ENCODE measurements at places on chromosomes 1 and 21.
A peak's percentile ranks its signal among the peaks of the same experiment; 100 is the strongest.

- no peak for DNase-seq
Measured at GRCh38 chr1:107254306-107254705, 113.5 kb downstream of the NTNG1 start.

GRCh38 chr1:79726911-79727310 is 720.4 kb upstream of the ADGRL4 start:
- DNase-seq: no peak

DNA sequence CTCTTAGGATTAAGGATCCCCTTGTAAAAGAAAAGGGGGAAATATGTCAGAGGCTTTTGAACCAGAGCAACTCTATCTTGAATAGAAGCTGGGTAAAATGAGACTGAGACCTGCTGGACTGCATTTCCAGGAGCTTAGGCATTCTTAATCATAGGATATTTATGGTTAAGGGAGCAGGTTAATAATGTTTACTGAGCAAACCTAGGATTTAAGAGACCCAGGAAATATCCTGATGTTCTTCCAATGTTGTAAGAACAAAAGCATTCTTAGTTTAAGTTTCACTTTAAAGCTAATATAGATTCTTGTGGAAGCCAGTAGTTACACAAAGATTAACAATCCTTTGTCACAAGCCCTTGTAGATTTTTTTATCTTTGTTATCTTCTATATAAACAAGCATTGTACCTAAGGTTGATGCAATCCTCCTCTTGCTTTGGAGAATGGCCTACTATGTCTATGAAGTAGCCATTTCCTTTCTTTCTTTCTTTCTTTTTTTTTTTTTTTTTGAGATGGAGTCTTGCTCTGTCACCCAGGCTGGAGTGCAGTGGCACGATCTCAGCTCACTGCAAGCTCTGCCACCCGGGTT is 570.2 kb upstream of the BEND5 start:
- DNase-seq: no peak

GRCh38 chr1:204828352-204828850 is 42.3 kb upstream of the NFASC start:
- DNase-seq: peak; percentile 83

DNA sequence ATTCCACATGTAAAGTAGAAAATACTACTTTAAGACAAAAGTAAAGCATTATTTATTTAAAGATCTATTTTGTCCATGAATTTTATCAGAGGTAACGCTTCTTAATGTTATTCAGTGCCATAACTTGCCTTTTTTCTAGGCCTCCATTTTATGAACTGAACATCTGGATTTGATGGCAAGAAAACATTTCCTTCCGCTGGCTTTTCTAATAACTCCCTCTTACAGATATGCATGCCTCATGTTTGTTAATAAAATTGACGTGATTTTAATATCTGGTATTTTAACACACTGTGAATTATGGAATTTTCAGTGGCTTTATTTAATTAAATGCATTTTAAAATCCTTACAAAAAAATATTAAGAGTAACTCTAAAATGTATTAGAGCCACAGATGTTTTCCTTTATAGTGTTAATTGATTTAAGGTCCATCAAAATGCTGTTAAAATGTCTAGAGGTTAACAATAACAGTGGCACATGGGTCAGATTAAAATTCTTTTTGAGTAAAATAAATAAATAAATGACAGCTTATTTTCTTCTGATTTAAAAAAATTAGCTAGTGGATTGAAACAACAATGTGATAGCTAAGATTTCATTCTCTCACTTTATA is 15.1 kb downstream of the PTPRC start:
- DNase-seq: no peak

DNA sequence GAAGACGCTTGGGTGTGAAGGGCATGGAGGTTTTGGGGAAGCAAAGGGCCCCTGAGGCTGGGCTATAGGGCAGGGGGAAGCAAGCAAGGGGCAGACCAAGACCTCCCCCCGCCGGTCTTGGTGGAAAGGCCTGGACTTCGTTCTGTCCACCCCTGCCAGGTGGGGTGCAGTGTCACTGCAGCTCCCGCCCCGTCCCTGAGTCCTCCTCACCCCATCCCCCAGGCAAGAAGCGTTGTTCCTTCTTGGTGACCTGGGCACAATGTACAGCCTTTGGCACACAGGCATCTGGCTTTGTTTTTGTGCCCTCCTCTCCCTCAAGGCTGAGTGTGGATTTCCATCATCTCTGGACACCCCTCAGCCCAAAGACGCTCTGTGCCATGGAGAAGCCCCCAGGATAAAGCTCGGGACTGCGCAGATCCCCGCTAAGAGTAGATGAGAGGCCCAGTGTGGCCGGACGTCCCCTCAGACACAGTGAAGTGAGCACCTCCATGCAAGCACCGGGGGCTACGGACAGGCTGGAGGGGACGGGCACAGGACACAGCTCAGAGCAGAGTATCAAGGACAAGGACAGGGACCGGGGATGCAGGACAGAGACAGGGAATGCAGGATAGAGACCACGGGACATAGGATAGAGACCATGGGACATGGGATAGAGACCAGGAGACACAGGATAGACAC is 89.4 kb upstream of the ACTRT2 start:
- no peak for DNase-seq

DNA sequence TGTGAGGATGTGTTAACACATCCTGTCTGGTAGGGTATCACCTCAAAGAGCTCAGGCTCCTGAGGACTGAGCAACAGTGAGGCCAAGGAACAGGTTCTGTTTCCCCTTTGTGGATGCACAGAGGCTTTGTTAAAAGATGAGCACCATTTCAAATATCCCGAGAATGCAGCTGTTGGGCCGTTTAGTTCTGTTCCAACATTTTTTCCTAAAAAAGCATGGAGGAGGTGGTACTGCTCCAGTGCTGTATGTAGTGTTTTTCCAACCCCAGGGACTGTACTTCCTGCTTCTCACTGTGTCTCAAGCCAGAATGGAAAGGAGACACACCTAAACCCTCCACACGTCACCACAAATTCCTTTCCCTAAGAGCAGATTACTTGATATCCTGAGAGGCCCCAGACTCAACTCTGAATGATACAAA is 53.8 kb upstream of the BCL10 start:
- no peak for DNase-seq

DNA sequence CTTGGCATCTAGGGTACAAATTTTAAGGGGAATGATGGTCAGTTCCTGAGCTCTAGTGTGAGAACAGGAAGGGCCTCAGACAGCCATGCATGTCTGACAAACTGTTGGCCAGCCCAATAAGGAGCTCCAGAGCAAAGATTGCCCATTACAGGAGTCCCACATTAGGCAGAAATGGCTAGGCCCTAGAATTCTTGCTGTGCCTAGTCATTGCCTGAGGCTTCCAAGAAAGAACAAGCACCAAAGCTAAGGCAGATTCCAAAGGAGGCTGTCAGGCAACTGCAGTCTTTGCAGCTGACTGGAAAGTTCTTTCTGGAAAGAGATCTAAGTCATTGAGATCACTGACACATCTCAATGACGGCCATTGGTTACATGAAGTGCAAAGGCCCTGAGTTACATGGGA is 3.9 kb upstream of the STIL start:
- DNase-seq: no peak

- DNase-seq: no peak
Measured at GRCh38 chr1:41859686-41860085, 59.0 kb downstream of the HIVEP3 start.

GRCh38 chr1:62299426-62300200 is 19.6 kb downstream of the KANK4 start:
- DNase-seq: peak; percentile 91

DNA sequence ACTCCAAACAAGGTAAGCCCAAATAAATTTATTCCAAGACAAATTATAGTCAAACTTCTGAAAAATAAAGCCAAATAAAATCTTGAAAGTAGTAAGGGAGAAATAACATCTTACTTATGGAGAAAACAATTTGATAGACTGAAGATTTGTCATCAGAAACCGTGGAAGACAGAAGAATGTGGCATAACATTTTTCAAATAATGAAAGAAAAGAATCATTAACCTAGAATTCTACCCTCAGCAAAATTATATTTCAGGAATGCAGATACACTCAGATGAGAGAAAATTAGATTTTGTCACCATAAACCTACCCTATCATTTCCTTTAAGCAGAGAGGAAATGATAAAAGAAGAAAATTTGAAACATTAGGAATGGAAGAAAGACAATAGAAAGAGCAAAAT is 27.3 kb upstream of the PADI1 start:
- no peak for DNase-seq

DNA sequence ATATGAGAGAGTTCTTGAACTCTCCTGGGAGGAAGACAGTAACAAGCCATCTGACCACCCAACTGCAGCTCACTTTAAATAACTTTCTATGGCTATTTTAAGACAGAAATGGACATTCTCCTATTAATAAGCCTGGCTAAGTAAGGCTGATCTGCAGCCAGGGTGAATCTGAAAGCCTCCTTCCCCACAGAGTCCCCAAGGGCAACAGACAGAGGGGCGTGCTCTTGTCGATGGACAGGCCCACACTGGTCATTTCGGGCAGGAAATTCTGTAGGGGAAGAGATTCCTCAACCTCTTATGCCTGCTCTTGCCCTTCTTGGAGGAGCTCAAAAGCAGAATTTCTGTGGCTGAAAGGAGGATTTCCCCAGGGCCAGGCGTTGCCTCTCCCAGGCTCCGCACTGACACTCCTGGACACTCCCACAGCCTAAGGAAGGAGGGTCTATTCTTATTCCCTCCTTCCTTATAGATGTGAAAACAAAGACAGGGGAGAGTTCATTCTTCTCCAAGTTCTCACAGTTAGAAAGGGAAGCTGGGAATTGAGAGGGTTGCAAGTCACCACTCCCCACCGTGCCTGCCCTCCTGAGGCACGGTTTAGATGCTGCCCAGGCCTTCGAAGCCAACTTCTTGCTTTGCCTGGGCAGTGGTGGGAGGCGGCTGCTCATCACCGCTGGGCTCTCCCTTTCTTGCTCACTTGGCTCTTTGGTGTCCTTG is 17.9 kb upstream of the KANK4 start:
- no peak for DNase-seq

DNA sequence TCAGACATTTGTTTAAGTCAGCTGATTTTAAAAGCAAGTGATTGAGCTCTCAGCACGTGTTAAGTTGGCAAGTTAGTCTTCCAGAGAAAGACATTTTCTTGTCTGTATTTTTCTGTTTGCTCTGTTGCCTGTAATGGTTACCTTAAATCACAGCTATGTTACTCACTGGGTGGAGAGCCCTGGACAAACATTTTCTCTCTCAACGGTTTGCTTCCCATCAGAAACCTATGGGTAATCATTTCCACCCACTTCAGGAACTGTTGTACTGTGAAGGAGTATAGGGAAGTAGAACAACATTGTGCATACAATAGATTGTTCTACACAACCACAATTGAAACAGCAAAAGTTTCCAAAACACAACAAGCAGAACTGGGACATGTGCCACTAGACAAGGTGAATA is 113.9 kb upstream of the DPT start:
- no peak for DNase-seq

DNA sequence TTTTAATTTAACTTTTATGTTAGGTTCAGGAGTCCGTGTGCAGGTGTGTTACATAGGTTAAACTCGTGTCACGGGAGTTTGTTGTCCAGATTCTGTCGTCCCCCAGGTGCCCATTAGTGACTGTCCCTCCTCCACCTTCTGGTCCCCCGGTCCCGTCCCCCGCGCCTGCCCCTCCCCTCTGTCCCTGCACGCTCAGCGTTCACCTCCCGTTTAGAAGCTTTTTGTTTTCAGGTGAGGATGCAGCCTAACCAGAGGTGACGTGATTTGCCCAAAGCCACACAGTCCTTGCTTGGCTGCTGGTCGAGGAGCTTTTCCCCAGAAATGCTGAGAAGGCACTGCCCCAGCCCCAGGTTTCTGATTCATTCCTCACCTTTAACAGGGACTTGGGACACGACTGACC is 844 bp downstream of the C1orf146 start:
- no peak for DNase-seq

DNA sequence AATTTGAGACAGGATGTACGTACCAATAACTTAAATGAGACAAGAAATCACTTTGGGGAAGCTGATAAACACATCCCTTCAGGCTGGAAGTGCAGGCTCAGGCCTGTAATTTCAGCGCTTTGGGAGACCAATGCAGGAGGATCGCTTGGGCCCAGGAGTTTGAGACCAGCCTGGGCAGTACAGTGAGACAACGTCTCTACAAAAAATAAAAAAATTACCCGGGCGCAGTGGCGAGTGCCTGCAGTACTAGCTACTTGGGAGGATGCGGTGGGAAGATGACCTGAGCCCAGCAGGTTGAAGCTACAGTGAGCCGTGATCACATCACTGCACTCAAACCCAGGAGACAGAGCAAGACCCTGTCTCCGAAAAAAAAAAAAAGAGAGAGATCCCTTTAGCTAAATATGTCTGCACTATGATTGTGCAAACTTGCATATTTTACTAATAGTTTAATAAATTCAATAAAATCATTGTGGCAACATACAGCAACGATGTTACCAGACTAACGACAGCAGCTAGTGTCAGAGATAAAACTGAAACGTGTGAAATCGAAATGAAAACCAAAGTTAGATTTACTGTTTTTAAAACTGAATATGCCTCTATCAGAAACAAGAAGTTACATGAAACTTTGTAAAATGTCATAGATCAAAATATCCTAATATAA is 54.7 kb downstream of the CD2 start:
- DNase-seq: no peak

GRCh38 chr1:1435911-1436629 is 580 bp downstream of the VWA1 start:
- no peak for DNase-seq

GRCh38 chr1:84665703-84666317 is 24.5 kb downstream of the SSX2IP start:
- DNase-seq: no peak

- no peak for DNase-seq
Measured at GRCh38 chr1:12525311-12526181, 92.5 kb downstream of the DHRS3 start.

DNA sequence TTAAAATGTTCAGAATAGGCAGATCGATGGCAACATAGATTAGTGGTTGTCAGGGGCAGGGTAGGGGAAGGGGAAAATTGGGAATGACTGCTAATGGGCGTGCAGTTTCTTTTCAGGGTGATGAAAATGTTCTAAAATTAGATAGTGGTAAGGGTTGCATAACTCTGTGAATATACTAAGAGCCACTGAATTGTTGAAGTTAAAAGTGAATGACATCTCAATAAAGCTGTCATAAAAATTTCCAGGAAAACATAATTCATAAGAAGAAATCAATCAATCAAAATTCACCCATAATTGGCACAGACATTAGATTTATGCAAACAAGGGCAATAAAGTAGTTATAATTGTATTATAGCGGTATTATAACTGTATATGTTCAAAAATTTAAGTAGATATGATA is 228.2 kb downstream of the PCP4 start:
- no peak for DNase-seq

- DNase-seq: no peak
Measured at GRCh38 chr1:150076066-150076465, 8.5 kb downstream of the VPS45 start.

DNA sequence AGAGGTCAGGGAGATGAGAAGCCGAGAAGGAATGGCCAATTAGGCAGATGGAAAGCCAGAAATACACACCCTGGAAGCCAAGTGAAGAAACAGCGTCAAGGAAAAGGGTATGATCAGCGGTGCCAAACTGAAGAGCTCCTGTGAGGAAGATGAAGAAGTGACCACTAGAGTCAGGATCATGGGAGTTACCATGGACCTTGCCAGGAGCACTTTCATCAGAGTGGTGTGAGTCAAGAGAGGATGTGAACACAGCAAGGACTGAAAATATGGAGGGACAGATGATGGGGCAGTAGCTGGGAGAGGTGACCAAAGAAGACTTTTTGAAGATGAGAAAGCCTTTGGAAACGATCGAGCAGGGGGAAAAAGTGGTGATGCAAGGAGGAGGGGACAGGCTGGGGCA is 50.4 kb downstream of the CD34 start:
- no peak for DNase-seq

- peak; percentile 34 for DNase-seq
Measured at GRCh38 chr21:33643658-33644311, 1.5 kb downstream of the ITSN1 start.

All from pons (tissue), 1 donor.